Caco-2 (cell line): ENCODE measurements at places on chromosomes 12 and 14. TPM values are rescaled to one million over a fixed set of nuclear protein-coding genes. Genes with fewer than 3 reads are reported as not detected.

The SNRPF gene
- 48.0 and 54.2 TPM in 2 replicates for total RNA-seq

The SYT10 gene
- total RNA-seq, result not detected in 2 replicates

The RILPL1 gene
- 16.2 and 17.0 TPM in 2 replicates for total RNA-seq

The BTBD6 gene
- 22.7 and 25.3 TPM in 2 replicates for total RNA-seq

The RAD9B gene
- total RNA-seq, result 2.8 and 3.8 TPM in 2 replicates

The PARPBP gene
- 28.2 and 30.4 TPM in 2 replicates for total RNA-seq

The SLC5A8 gene
- total RNA-seq, result not detected in 2 replicates

- no peak for DNase-seq
- no peaks in the 10 kb centered on the region for H3K4me1 ChIP-seq
- no peak overlapping the region for H3K4me3 ChIP-seq
- H3K27me3 ChIP-seq, result peaks cover 3% of the 10 kb centered on the region; the same call in 1 of the 2 replicates
- H3K27ac ChIP-seq, result no peak overlapping the region
These were observed 13.7 kb downstream of the DPF3 start for GRCh38 chr14:72880164-72880563.

DNA sequence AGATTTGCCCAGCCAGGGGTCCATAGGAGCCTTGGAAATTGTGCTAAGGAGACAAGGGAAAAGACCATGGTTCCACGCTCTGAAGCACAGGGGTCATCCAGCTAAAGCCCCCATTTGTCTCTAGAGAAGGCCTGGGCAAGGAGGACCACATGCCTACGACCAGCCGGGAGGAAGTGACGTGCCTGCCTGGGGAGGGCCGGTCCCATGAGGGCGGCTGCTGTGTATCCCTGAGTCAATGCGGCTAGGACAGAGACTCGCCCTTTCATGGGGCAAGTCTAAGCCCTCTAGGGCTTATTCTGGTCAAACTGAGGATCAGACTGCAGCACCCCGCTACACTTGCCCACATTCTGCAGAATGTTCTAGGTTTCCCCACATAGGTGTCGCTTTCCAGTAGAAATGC is 20.6 kb upstream of the RIN3 start:
- no peak for DNase-seq
- no peak overlapping the region for H3K4me3 ChIP-seq
- H3K36me3 ChIP-seq, result no peaks in the 10 kb centered on the region
- H3K27ac ChIP-seq, result no peak overlapping the region
- H3K27me3 ChIP-seq, result no peaks in the 10 kb centered on the region
- no peaks in the 10 kb centered on the region; the same call in 1 of the 2 replicates for H3K4me1 ChIP-seq

DNA sequence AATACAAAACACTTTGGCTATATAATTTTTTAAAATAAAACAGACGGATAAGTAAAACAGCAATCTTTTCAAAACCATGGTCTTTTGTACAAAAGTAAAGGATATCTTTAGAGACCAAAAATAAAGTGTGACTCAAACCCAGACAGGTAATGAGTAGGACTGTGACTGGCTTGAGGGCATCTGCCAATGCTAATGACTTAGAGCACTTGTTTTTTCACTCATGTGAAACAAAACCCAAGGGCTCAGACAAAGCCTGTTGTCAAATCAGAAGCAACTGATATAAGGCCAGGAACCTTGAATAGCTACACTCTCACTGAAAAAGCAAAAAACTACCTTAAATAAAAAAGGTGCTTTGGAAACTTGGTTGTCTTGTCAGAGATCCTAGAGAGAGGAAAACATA is 357.4 kb downstream of the TMEM117 start:
- H3K27me3 ChIP-seq, result no peaks in the 10 kb centered on the region
- no peak overlapping the region for H3K4me3 ChIP-seq
- peaks cover 2% of the 10 kb centered on the region; the same call in 1 of the 2 replicates for H3K4me1 ChIP-seq

GRCh38 chr14:92315050-92315805 is 7.7 kb upstream of the SLC24A4 start:
- DNase-seq, result no peak
- no peaks in the 10 kb centered on the region for H3K4me1 ChIP-seq
- H3K36me3 ChIP-seq, result no peaks in the 10 kb centered on the region
- no peak overlapping the region for H3K4me3 ChIP-seq
- H3K27ac ChIP-seq, result no peak overlapping the region

GRCh38 chr12:44571006-44571550 is 305.0 kb downstream of the NELL2 start:
- DNase-seq, result no peak
- H3K4me1 ChIP-seq, result peaks cover 18% of the 10 kb centered on the region
- H3K27me3 ChIP-seq, result no peaks in the 10 kb centered on the region
- no peak overlapping the region for H3K27ac ChIP-seq
- no peaks in the 10 kb centered on the region for H3K36me3 ChIP-seq

GRCh38 chr14:77276295-77276935 is 5.4 kb upstream of the NGB start:
- no peaks in the 10 kb centered on the region for H3K27me3 ChIP-seq
- no peaks in the 10 kb centered on the region for H3K4me1 ChIP-seq
- H3K27ac ChIP-seq, result no peak overlapping the region
- H3K36me3 ChIP-seq, result no peaks in the 10 kb centered on the region
- no peak for DNase-seq
- H3K4me3 ChIP-seq, result no peak overlapping the region

DNA sequence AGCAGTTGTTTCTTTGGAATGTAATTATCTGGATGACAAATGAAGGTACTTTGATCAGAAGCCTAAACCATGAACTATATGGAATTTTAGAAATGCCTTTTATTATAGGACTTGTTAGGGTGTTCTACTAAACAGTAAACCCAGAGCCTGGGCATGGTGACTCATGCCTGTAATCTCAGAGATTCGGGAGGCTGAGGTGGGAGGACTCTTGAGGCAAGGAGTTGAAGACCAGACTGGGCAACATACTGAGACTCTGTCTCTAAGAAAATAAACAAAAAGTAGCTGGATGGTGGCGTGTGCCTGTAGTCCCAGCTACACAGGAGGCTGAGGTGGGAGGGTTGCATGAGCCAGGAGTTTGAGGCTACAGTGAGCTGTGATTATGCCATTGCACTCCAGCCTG is 23.9 kb downstream of the PALS1 start:
- DNase-seq, result peak; percentile 69
- no peak overlapping the region for H3K27ac ChIP-seq
- H3K4me3 ChIP-seq, result no peak overlapping the region
- no peaks in the 10 kb centered on the region for H3K36me3 ChIP-seq
- H3K27me3 ChIP-seq, result no peaks in the 10 kb centered on the region

DNA sequence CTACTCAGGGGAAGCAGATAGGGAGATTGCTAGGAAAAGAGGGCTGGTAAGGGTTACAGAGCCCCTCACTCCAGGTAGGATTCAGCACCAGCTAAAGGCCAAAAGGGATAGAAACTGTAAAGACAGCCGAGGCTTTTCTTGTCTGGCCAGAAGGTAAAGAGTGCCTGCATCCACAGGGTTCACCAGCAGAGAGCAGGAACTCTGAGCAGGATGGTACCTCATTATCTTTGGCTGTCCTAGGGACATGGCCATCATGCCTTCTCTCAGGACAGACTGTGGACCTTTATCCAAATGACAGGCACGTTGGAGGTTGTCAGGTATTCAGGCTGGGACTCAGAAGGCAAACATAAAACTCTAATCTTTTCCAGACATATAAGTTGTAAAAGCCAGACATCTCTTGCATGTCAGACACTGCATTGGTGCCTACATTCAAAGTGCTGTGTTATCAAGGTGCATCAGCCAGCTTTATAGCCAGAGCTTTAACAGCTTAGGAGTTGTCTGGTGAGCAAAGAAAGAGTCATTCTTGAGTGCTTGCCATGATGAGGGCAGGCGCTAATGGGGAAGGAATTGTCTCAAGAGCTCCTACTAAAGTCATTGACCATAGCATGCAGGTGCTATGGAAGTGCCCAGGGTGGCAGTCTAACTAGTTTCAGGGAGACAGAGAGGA is 89.5 kb downstream of the PELI2 start:
- H3K27ac ChIP-seq, result no peak overlapping the region
- no peaks in the 10 kb centered on the region for H3K27me3 ChIP-seq
- no peaks in the 10 kb centered on the region for H3K4me1 ChIP-seq
- no peaks in the 10 kb centered on the region for H3K36me3 ChIP-seq

DNA sequence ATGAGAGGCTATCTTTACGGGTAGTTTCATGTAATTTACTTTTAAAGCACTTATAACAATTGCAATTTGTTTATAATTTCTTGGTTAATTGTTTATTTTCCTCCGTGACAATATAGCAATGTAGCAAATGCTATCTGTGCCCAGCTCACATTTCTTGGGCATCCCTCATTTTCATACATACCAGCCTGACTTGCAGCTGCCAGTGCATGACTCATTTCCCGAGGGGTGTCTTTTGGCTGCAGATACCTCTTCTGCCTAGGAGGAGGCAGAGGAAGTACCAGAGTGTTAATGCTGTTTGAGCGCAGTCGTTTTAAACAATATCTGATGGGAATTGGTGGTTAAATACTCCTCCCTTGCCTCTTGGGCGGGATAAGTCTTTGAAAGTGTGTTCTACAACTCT is 104.2 kb upstream of the ABCD2 start:
- no peak overlapping the region for H3K27ac ChIP-seq
- H3K4me1 ChIP-seq, result no peaks in the 10 kb centered on the region
- no peaks in the 10 kb centered on the region; the same call in 1 of the 2 replicates for H3K27me3 ChIP-seq
- no peak for DNase-seq

DNA sequence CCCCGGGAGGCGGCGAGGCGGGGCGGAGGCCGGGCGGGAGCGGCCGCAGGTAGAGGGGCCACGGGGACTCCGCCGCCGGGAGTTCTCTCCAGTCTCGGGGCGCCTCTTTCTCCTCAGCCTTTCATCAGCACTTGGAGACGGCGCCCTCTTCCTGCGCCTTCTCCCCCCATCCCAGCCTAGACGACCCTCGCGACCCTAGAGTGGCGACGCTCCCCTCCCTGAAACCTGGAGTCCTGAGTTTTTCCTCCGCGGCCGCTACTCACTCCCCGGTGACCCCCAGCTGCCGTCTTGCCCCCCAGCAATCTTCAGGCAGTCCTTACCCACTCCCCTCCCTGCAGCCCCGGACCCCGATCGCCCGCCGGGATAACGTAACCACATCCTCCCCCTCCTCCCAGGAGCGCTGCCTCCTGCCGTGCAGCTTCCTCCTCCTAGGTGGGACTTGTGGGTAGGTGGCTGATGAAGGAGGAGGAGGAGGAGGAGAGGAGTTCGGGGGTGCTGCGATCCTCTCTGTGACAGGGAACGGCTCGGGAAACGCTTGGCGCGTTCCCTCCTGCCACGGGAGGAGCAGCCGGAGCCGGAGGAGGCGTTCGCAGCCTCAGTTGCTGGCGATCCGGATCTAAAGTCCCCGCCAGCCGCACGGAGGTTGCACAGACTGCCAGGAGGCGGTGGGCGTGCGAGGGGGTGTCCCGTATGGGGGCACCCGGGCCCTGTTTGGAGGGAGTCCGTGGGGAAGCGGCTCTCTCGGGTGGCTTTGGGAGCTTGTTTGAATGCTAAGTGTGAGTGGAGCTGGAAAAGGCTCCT is 891 bp downstream of the PLEKHA5 start:
- H3K27me3 ChIP-seq, result no peaks in the 10 kb centered on the region
- peak; percentile 60 for DNase-seq
- H3K36me3 ChIP-seq, result no peaks in the 10 kb centered on the region
- 0 out of 2 replicates have a peak, but pooled peaks cover 13% of the 10 kb centered on the region for H3K4me1 ChIP-seq
- peak overlapping the region; percentile 75 for H3K4me3 ChIP-seq

GRCh38 chr12:94074980-94075629 is 73.3 kb upstream of the PLXNC1 start:
- peaks cover 23% of the 10 kb centered on the region for H3K4me1 ChIP-seq
- DNase-seq, result peak; percentile 35
- H3K27me3 ChIP-seq, result no peaks in the 10 kb centered on the region
- no peak overlapping the region for H3K4me3 ChIP-seq
- no peaks in the 10 kb centered on the region for H3K36me3 ChIP-seq

GRCh38 chr12:16606991-16607390 is 1.0 kb upstream of the LMO3 start:
- DNase-seq, result no peak
- H3K4me3 ChIP-seq, result no peak overlapping the region
- peaks cover 2% of the 10 kb centered on the region for H3K27me3 ChIP-seq
- H3K4me1 ChIP-seq, result no peaks in the 10 kb centered on the region

GRCh38 chr14:72788255-72788654 is 105.6 kb downstream of the DPF3 start:
- peaks cover 7% of the 10 kb centered on the region; the same call in 1 of the 2 replicates for H3K4me1 ChIP-seq
- no peak for DNase-seq
- no peaks in the 10 kb centered on the region for H3K36me3 ChIP-seq
- H3K4me3 ChIP-seq, result no peak overlapping the region
- H3K27ac ChIP-seq, result no peak overlapping the region

DNA sequence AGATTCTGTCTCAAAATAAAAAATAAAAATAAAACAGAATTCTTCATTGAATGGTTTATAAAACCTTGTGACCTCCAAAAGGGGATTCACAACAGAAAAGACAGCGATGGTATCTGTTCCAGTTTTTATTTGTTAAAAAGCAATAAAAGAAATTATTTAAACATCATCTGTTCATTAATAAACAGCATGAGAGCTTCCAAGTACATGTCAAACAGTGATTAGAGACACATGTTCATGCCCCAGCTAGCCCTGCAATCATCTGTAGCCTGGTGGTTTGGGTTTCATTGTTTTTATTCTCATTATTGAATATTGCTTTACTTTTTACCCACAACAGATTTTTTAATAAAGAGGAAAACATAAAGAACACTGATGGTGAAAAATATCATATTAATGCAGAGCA is 173.3 kb downstream of the ANO2 start:
- H3K4me1 ChIP-seq, result no peaks in the 10 kb centered on the region
- no peak for DNase-seq
- no peak overlapping the region for H3K27ac ChIP-seq
- H3K27me3 ChIP-seq, result no peaks in the 10 kb centered on the region
- H3K36me3 ChIP-seq, result no peaks in the 10 kb centered on the region

GRCh38 chr14:49221316-49221715 is 364.9 kb downstream of the RPS29 start:
- H3K27ac ChIP-seq, result no peak overlapping the region
- DNase-seq, result no peak
- no peaks in the 10 kb centered on the region for H3K27me3 ChIP-seq

- no peak overlapping the region for H3K4me3 ChIP-seq
- DNase-seq, result no peak
- H3K27me3 ChIP-seq, result no peaks in the 10 kb centered on the region
- no peaks in the 10 kb centered on the region for H3K4me1 ChIP-seq
- no peak overlapping the region for H3K27ac ChIP-seq
- no peaks in the 10 kb centered on the region for H3K36me3 ChIP-seq
These were observed 3.7 kb upstream of the RTL1 start for GRCh38 chr14:100907240-100907639.

GRCh38 chr12:69027411-69027881 is 94.5 kb upstream of the CPM start:
- H3K36me3 ChIP-seq, result no peaks in the 10 kb centered on the region
- H3K4me3 ChIP-seq, result no peak overlapping the region
- no peaks in the 10 kb centered on the region for H3K27me3 ChIP-seq
- H3K4me1 ChIP-seq, result no peaks in the 10 kb centered on the region
- no peak overlapping the region for H3K27ac ChIP-seq

DNA sequence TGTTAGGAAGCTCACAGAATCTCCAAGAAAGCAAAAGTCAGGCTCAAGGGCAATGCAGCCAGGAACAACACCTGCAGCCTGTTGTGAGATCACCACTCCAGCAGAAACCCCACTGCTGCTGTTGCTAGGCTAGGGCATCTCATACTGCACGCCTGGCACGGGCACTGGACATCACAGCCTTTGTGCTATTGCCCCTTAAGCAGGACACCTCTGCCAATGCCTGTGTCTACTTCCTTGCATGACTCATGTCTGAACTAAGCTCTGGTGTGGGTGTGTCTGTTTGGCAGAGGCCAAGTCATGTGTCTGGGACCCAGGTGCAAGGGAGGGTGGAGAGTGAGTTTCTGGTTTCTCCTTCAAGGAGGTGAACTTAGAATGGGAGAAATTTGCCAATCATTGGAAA is 10.0 kb upstream of the DDX47 start:
- H3K4me3 ChIP-seq, result no peak overlapping the region
- no peaks in the 10 kb centered on the region for H3K27me3 ChIP-seq
- no peak overlapping the region for H3K27ac ChIP-seq
- H3K36me3 ChIP-seq, result no peaks in the 10 kb centered on the region
- DNase-seq, result peak; percentile 78
- H3K4me1 ChIP-seq, result peaks cover 35% of the 10 kb centered on the region

- no peak for DNase-seq
- H3K27me3 ChIP-seq, result no peaks in the 10 kb centered on the region
- peaks cover 2% of the 10 kb centered on the region; the same call in 1 of the 2 replicates for H3K36me3 ChIP-seq
- peak overlapping the region; percentile 91 for H3K27ac ChIP-seq
These were observed 400 bp downstream of the ADCY6 start for GRCh38 chr12:48788524-48788853.
